ENCODE measurements at places on chromosomes 5 and 9. TPM values are rescaled to one million over a fixed set of nuclear protein-coding genes. Genes with fewer than 3 reads are reported as not detected.

DNA sequence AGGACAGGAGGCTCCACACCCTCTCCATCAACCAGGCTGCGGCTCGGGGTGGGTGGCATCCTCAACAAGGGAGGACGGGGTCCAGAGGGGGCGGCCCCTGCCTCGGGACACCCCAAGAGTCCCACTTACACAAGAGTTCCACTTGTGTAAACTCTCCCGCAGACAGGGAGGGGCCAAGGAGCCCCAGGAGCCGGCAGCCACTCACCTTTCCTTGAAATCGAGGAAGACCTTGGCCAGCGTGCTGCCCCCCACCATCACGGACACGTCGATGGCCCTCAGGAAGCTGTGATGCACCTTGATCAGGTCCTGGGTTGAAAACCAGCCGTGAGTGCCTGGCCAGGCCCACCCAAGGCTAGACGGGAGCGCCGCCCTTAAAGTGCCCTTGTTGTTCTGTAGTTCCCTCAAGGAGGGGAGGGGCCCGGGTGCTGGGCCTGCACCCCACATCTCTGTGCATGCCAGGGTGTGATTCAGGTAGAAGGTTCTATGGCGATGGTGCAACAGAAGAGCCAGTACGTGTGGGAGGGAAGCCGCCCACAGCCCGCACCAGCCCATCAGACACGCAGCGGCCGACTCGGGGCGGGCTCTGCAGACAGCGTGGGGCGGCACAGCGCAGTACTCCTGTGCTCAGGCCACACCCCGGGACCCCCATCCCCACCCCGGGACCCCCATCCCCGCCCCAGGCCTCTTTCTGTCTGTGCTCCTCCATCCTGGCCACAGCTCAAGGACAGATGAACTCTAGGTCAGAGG lies 67.9 kb upstream of the SARDH start:
- no peak for DNase-seq
- no peak overlapping the region for H3K4me3 ChIP-seq
- H3K4me1 ChIP-seq: no peaks in the 10 kb centered on the region
- H3K27ac ChIP-seq: no peak overlapping the region
- H3K27me3 ChIP-seq: no peaks in the 10 kb centered on the region

GRCh38 chr5:172736508-172737135 lies 34.4 kb downstream of the DUSP1 start:
- no peaks in the 10 kb centered on the region for H3K27me3 ChIP-seq
- no peaks in the 10 kb centered on the region for H3K36me3 ChIP-seq
- no peak for DNase-seq
- H3K4me1 ChIP-seq: no peaks in the 10 kb centered on the region
- no peak overlapping the region for H3K4me3 ChIP-seq
- no peak overlapping the region for H3K27ac ChIP-seq

DNA sequence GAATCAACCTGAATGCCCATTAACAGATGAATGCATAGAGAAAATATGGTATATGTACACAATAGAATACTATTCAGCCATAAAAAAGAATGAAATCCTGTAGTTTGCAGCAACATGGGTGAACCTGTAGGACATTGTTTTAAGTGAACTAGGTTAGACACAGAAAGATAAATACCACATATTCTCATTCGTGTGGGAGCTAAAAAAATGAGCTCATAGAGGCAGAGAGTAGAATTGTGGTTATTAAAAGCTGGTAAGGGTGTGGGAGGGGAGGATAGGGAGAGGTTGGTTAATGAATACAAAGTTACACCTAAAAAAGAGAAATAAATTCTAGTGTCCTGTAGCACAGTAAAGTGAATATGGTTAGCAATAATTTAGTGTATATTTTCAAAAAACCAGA lies 23.5 kb downstream of the PTTG1 start:
- H3K4me1 ChIP-seq: peaks cover 48% of the 10 kb centered on the region
- DNase-seq: no peak
- H3K27me3 ChIP-seq: no peaks in the 10 kb centered on the region
- no peak overlapping the region for H3K4me3 ChIP-seq
- H3K27ac ChIP-seq: no peak overlapping the region

GRCh38 chr5:93240228-93240834 lies 340.7 kb downstream of the NR2F1-AS1 start:
- H3K27ac ChIP-seq: no peak overlapping the region
- H3K27me3 ChIP-seq: no peaks in the 10 kb centered on the region
- H3K4me1 ChIP-seq: no peaks in the 10 kb centered on the region
- no peak for DNase-seq
- H3K36me3 ChIP-seq: no peaks in the 10 kb centered on the region

GRCh38 chr5:11483630-11484029 lies 420.6 kb downstream of the CTNND2 start:
- H3K4me3 ChIP-seq: no peak overlapping the region
- no peaks in the 10 kb centered on the region for H3K4me1 ChIP-seq
- no peaks in the 10 kb centered on the region for H3K36me3 ChIP-seq
- no peak for DNase-seq
- H3K27ac ChIP-seq: no peak overlapping the region

- H3K4me3 ChIP-seq: no peak overlapping the region
- no peak overlapping the region for H3K27ac ChIP-seq
- DNase-seq: no peak
- H3K27me3 ChIP-seq: no peaks in the 10 kb centered on the region
- H3K36me3 ChIP-seq: no peaks in the 10 kb centered on the region
Measured at GRCh38 chr5:60036192-60036938, 142.8 kb upstream of the PDE4D start.

DNA sequence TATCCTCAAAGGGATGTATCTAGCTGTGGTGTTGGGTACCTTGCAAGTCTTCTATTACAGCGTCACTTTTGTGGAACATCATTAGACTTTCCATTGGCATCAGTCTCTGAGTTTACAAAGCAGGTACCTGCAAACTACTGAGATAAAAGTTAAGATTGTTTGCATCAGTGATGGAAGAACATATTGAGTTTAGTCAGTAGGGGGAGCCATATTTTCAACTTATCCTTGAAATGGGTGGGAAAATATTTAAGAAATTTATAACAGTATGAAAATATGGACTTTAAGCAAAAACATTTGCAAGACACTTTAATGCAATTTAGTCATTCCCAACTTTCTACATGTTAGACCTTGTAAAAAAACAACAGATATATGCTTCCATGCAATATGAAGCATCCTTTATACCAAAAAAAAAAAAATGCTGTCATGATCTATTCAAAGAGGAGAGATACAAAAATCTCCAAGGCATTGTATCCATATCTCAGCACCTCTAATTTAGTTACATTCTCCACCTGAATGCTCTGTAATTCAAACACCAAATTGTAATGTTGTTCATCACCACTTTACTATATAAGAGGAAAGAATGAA lies 98.6 kb upstream of the ADAMTS19 start:
- DNase-seq: no peak
- no peaks in the 10 kb centered on the region for H3K27me3 ChIP-seq
- no peaks in the 10 kb centered on the region for H3K36me3 ChIP-seq
- no peaks in the 10 kb centered on the region for H3K4me1 ChIP-seq

DNA sequence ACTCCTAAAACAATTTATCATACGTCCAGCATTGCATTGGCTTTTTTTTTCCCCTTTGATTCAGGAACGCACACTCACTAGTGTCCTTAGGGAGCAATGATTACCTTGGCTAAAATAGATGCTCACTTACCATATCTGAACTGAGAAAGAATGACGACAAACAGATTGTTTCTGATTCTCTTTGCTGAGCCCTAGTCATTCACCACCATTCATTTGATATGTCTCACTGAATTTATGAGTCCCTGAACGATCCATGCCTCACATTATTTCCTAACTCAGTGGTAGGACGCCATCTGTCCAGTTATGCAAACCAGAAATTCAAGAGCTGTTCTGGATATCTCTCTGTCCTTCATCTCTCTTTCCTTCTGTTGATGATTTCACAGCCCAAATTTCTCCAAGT lies 39.3 kb upstream of the DAB2 start:
- H3K27me3 ChIP-seq: peaks cover 15% of the 10 kb centered on the region
- no peak overlapping the region for H3K27ac ChIP-seq
- no peak overlapping the region for H3K4me3 ChIP-seq
- H3K4me1 ChIP-seq: no peaks in the 10 kb centered on the region
- DNase-seq: no peak
- no peaks in the 10 kb centered on the region for H3K36me3 ChIP-seq

Gene ANKRD20A1
- total RNA-seq: 1.5 TPM

Data from activated CD8-positive, alpha-beta T cell treated with anti-CD3 and anti-CD28 coated beads for 36 hours (primary cell).